ENCODE measurements at places on chromosomes 3 and 15.

DNA sequence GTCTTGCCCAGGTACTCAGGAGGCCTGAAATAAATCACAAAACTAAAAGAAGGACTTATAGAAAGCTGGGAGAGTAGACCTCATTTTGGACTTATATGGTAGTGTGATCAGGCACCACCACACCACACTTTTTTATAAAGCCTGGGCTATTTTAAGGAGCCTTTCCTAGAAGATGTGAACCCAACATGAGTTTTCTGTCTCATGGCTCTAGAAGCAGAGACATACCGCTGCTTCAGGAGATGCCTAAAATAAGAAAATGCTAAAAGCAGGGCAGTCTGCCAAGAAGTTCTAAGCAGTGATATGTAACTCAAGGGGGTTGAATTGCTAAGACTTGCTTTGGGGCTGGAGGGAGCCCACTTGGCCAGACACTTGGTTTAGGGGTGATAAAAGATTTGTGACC is 49.6 kb downstream of the SUMF1 start:
- no peak for DNase-seq

GRCh38 chr3:59793976-59794375 is 744.2 kb upstream of the CFAP20DC start:
- no peak for DNase-seq

GRCh38 chr15:52558196-52558595 is 10.6 kb downstream of the ARPP19 start:
- no peak for DNase-seq

DNA sequence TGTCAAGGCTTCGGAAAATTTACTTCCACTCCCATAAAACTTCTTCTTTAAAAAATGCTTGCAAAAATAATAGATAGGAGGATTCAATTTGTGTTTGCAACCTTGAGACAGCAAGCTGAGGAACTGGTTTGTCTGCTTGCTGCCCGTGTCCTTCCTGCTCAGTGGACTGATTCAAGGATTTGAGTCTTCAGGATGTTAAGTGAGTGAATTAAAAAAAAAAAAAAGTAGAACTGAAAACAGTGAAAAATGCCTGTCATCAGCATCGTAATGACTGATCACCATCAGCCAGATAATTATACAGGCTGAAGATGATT is 453.7 kb downstream of the FGF12 start:
- no peak for DNase-seq

DNA sequence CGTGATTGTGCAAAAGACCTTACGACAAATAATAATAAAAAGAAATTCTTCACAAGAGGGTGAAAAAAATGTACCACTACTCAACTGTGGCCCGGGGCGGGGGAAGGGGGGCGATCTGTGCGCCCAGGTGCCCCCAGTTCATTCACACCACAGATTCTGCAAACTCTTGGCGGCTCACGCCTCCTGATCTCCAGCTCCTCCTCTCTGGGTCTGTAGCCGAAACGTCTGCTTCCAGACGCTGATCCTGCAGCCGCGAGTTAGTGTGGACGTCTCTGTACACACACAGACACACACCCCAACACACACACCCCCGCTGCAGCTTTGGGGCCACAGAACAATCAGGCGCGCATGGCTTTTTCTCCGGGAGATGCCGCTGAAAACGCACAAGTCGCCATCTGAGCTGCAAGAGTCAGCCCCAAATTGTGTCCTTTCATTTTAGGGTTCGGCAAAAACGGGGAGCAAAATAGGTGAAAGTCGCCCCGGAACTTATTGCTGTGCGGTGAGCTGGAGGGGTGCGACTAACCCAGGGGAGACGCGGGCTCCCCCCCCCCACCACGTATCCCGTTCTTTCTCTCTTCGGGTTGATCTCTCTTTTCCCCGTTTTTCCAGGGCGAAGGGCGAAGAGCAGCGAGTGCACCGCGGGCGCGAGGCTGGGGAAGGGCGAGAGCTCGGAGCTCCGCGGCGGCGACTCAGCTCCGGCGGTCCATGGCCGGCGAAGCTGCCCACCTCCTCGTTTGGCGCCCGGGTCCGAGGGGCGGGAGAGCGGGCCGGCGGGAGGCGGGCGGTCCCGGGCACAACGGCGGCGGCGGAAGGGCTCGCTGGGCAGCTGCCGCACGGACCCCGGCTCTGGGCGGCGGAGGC is 505 bp upstream of the WNT5A start:
- no peak for DNase-seq

GRCh38 chr3:131361464-131362421 is 19.8 kb upstream of the NUDT16 start:
- no peak for DNase-seq

GRCh38 chr15:83657549-83657948 is 3.6 kb downstream of the ADAMTSL3 start:
- DNase-seq, result no peak

DNA sequence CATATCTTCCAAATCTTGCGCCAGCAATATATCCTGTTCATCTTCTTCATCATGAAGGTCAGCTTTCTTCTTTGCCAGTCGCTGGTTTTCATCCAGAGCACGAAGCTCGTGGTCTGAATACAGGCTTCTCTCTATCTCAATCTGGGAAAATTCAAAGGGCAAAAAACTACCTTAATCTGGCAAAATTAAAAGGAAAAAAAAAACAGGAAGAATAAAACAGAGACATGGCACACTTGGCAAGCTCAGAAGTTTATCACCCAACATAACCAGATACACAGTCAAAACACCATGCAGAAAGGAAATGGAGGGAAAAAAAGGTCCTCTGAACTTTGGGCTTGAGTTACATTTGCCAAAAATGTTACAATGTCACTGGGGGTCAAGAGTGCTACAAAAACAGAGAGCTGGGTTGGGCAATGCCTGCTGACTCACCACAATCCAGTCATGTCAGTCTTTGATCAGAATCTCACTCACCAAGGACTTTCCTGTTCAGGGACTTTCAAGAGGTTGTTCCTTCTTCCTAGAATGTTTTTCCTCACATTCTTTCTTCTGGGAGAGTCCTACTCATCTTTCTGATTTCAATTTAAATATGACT is 1.5 kb downstream of the MRPL46 start:
- no peak for DNase-seq

DNA sequence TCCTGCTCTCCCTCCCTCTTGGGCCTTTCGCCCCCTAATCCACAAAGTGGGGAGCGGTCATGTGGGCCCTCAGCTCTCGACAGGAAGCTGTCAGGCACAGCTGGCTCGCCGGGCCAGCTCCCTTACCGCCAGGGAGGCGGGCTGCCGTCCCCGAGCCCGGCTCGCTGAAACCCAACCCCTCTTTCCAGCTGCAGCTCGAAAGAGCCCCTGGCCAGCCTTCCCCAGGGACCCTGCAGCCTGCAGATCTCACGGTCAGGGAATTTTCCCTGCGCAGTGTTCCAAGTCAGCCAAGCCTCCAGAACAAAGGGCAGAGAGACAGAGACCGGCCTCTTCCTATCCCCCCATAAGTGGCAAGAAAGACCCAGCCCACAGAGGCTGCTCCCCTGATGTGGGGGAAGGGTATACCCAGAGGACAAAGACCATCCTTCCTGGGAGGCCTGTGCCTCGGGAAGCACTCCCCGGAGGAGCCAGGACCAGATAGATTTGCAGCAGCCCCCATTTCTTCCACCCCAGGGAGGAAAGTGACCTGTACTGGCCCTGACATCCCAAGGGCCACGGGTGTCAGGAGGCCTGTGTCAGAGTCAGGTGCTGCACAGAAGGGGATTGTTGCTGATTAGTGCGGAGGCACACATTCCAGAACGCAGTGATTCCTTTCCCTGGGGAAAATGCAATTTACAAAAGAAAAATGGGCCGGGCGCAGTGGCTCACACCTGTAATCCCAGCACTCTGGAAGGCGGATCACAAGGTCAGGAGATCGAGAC is 32.6 kb downstream of the MAGEF1 start:
- DNase-seq, result no peak

DNA sequence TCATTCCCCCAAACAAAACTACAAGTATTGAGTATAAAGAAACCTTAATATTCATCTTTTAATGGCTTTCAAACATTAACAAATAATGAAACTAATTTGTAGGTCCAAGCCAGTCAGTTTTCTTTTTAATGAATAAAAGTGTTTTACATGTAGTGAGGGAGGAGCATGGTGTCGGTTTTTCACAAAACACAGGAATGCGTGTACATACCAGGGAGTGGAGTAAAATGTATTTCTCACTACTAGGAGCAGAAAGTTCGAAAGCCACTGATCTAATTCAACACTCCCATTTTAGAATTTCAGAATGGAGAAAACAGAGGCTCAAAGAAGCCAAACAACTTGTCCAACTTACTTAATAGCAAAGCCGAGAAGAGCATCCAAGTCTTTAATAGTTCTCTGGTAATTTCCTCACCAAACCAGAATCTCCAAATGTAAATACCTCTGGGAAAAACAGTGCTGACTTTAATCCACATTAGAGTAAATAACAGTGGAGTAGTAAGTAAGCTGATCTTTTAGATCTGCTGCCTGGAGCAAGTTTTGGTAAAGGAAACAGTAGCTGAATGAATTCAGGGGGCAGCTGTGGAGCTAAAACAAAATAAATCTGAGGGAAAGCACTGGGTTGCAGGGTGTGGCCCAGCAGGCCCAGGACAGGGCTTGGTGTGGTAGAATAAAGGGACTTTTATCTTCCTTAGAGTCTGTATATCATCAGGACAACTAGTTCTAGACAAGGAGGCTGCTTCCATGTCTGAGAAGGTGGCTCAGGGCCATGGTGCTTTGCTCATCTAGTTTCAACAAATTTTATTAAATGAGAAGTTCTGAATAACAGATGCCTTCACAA is 7.9 kb downstream of the ANP32A start:
- no peak for DNase-seq

DNA sequence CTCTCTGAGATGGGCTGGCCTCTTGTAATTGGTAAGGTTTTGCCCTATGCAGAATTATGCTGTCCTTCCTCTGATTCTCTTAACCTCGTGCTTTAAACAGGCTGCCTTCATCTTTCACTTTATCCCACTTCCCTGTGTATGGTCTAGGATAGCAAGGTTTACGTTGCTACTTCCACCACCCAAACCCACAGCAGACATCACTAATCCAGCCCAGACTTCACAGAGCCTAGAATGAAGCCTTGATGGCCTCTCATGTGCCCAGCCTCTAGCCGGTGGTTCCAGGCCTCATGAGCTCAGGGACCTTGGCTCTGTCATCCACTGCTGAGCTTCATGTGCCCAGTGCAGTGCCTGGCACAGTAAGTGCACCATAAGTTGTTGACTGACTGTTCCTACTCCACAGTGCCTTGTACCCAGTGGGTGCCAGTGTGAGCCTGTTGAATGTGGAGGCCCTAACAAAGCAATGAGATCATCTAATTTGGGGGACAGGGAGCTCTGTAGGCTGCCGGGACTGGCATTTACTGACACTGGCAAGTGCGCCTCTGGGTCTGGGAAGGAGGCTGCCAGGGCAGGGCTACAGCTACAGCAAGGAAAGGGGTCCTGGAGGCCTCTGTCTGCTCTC is 12.5 kb downstream of the SLC6A6 start:
- DNase-seq, result no peak

GRCh38 chr3:65078748-65079147 is 390.9 kb upstream of the ADAMTS9 start:
- DNase-seq, result no peak

GRCh38 chr3:87792198-87792533 is 266.6 kb downstream of the CGGBP1 start:
- DNase-seq, result no peak

DNA sequence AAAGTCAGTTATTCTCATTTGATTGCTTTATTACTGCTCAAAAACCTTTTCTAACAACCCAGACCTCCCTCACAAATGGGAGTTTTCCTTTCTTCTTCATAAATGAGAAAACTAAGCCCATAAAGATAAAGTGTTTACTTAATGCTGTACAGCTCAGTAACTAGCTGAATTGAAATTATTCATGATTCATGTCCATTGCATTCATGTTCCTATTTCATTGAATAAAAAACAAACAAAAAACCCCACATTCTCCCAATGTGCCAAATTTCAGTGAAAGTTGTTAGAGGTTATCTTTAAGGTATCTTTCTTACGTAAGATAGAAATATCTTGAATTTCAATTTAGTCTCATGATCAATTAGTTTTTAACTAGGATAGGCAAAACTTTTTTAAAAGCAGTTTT is 2.8 kb downstream of the PLSCR2 start:
- DNase-seq, result no peak

- no peak for DNase-seq
Observed at GRCh38 chr15:39580485-39581241, at the start of gene THBS1. Gene THBS1, plus strand, starts transcription at chr15:39581079. Its CDS starts 779 bp downstream, at chr15:39581858.

GRCh38 chr3:9247361-9247940 is 2.0 kb downstream of the SRGAP3 start:
- no peak for DNase-seq

All from memory B cell (primary cell).